Activated CD4-positive, alpha-beta T cell treated with anti-CD3 and anti-CD28 coated beads for 1 hour (primary cell): ENCODE measurements at places on chromosomes 3 and 15.

DNA sequence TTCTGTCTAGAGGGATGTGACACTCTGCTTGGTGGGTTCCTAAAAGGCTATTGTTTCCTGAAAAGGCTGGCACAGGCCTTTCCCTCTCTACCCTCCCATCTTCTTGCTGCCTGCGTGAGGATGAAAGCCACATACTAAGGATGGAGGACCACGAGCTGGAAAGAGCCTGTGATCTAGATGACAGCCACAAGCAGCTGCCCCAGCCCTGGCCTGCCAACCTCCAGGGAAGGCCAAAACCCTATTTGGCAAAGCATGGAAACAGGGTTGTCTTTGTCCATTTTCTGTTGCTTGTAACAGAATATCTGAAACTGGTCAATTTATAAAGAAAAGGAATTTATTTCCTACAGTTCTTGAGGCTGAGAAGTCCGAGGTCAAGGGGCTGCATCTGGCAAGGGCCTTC, 144.5 kb downstream of the FBLN2 start:
- no peak for DNase-seq

- no peak for DNase-seq
These were observed 543.5 kb downstream of the GABRG3 start for GRCh38 chr15:27514526-27514925.

DNA sequence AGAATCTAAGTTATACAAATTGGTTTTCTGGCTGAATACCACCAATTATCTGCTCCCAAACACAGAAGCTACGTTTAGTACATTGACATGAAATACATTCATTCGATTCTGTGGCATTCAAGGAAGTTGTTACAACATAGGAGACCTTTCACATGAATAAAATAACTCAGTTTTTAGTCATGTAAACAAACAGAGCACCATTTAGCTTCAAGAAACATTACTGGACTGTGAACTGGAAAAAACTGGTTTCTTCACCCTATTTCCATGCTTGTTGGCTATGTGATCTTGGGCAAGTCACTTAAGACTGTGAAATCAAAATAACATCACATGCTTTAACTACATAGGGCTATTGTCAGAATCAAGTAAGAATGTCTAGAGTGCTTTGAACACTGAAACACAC, 46.2 kb downstream of the NRG4 start:
- no peak for DNase-seq

DNA sequence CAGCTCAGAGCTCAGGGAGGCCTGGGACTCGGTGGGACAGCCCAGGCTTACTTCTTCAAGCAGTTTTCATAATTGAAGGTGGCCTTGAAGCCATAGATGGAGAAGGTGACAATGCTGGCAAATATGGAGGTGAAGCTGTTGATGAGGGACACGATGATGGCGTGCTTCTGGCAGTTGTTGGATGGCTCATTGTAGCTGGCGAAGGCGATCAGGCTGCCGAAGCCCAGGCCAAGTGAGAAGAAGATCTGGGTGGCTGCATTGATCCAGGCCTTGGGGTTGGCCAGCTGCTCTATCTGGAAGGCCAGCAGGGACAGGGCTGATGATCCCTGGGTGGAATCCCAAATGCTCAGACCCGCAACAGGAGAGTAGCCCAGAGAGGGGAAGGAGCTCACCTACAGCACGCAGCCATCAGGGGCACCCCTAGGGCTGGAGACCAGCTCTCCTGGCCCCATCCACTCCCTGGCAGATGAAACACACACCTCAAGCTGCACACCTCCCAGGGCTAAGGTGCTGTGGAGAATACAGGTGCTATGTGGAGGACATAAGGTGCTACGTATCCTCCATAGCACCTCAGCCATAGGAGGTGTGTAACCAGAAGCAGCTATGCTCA, 25.1 kb downstream of the SLC6A20 start:
- DNase-seq, result no peak

DNA sequence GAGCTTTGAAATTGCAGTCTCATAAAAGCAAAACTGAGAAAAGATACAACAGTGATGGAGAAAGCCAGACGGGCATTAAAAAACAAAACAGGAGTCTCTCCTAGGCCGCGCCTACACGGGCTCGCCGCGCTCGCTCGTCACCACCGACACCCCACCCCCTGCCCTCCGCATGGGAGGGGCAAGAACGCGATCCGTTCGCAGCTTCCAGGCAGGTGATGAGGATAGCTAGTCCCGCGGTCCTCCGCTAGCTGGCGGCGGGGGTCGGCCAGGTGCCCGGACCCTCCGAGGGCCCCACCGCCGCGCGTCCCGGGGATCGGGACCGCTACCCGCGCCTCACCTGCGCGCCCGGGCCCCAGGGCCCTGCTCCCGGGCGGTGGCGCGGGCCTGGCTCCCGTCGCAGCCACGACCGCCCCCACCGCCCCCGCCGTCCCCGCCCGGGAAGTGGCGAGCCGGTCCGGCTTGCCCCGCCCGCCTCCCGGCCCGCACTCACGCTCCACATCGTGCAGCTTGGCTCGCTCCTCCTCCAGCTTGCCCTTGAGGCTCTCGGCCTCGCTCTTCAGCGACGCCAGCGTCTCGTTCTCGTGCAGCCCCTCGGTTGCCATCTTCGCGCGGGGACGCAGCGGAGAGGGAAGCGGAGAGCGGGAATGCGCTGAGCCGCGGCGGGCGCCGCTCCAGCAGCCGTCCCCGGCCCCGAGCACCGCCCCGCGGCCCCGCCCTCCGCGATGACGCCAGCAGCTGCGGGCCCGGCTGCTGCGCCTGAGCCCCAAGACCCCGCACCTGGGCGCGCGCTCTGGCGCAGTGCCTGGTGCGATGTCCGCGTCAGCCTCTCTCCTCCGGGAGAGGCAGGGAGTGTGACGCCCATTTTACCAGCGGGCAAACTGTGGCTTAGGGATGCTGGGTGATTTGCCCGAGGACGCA, 11.7 kb downstream of the GNB5 start:
- peak; percentile 80 for DNase-seq

- DNase-seq, result no peak
These were observed 9.1 kb downstream of the SNX33 start for GRCh38 chr15:75656813-75657212.

- DNase-seq, result no peak
These were observed 184.5 kb downstream of the FHIT start for GRCh38 chr3:61066800-61067199.

- DNase-seq, result no peak
These were observed 109.0 kb upstream of the CTDSPL start for GRCh38 chr3:37752649-37753025.

- DNase-seq, result no peak
These were observed 591 bp upstream of the SLC25A20 start for GRCh38 chr3:48899273-48899672.

- no peak for DNase-seq
These were observed 88.2 kb upstream of the TSC22D2 start for GRCh38 chr3:150319900-150320299.

GRCh38 chr3:50474717-50475116, 28.7 kb downstream of the CACNA2D2 start:
- no peak for DNase-seq

GRCh38 chr3:74651885-74652284, 37.4 kb upstream of the CNTN3 start:
- DNase-seq, result no peak

GRCh38 chr3:194007592-194008337, 128.2 kb upstream of the HES1 start:
- no peak for DNase-seq

- peak; percentile 7 for DNase-seq
These were observed 23.5 kb downstream of the TMEM43 start for GRCh38 chr3:14148041-14148985.

DNA sequence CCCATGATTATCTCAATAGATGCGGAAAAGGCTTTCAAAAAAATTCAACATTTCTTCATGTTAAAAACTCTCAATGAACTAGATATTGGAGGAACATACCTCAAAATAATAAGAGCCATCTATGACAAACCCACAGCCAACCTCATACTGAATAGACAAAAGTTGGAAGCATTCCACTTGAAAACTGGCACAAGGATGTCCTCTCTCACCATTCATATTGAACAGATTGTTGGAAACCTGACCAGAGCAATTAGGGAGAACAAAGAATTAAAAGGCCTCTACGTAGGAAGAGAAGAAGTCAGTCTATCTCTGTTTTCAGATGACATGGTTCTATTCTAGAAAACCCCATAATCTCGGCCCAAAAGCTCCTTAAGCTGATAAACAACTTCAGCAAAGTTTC, 274.5 kb upstream of the MANF start:
- DNase-seq, result no peak

GRCh38 chr3:111979434-111980038, 710 bp downstream of the ABHD10 start:
- DNase-seq, result no peak

- no peak for DNase-seq
These were observed 38.7 kb upstream of the ROBO2 start for GRCh38 chr3:77001062-77001701.

DNA sequence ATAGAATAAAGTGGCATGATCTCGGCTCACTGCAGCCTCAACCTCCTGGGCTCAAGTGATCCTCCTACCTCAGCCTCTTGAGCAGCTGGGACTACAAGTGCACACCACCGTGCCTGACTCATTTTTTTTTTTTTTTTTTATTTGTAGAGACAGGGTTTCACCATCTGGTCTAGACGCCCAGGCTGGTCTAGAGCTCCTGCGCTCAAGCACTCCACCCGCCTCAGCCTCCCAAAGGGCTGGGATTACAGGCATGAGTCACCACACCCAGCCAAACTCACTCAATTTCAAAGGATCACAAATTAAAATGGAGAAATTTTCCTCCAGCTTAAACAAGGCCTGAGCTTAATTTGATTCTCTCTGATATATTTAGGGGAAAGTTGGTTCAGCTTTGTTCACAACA, 27.3 kb upstream of the NMB start:
- no peak for DNase-seq

DNA sequence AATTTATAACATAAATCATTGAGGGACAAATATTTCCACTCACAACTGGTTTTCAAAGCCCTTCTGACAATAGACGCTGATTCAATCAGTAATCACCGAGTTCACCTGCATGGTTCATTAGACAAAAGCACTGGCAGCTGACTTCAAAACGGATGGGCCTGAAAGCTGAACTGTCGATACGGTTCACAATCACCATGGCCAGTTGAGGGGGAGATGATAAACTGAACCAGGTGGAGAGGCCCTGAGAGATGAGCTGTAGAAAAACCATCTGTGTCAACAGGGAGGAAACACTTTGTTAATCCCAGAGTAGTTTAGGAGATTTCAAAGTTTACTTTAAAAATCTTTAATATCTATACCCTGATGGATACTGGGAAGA, 75.0 kb downstream of the PEX5L start:
- DNase-seq, result no peak

- DNase-seq, result no peak
These were observed 100.6 kb downstream of the CHSY1 start for GRCh38 chr15:101151288-101151687.

DNA sequence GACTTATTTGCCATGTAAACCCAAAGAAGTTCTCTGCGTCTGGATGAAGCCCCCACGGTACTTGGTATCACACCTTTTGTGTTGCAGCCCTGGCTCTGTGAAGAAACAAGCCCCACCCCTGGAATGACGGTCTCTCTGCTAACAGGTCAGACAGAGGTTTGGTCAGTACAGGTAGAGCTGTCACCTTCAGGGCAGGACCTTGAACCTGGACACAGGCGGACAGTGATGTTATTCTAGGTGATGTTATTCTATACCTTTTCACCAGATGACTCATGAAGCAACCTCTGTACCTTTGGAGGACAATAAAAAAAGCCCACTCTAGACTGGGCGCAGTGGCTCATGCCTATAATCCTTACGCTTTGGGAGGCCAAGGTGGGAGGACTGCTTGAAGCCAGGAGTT, 11.0 kb upstream of the GMPPB start:
- no peak for DNase-seq

DNA sequence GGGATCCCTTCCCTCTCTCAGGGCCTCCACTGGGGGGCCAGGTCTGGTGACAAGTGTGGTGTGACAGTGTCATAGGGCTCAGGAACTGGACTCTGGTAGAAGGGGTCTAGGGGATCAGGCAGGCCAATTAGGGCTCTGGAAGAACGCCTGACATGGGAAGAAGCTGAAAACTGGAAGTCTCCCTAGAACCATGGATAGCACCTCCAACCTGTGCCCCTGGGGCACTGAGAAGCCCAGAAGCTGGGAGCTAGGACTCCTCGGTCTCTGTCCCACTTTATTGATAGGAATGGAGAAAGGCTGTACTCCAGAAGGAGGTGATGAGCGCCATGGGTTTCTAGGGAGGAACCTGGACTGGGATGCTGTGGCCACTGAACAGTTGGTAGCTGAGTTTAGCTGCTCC, 30.7 kb downstream of the INSYN1 start:
- no peak for DNase-seq

DNA sequence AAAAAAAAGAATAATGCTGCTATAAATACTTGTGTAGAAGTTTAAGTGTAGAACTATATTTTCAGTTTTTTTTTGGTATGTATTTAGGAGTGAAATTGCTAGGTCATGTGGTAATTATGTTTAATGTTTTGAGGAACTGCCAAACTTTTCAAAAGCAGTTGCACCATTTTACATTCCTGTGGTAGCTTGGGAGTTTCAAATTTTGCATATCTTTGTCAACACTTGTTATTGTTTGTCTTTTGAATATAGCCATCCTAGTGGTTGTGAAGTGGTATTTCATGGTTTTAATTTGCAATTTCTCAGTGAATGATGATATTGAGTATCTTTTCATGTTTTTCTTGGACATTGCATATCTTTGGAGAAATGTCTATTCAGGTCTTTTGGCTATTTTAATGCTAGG, 30.4 kb downstream of the SKIL start:
- no peak for DNase-seq

- DNase-seq, result no peak
These were observed 619.0 kb upstream of the GOLIM4 start for GRCh38 chr3:168714609-168715240.

DNA sequence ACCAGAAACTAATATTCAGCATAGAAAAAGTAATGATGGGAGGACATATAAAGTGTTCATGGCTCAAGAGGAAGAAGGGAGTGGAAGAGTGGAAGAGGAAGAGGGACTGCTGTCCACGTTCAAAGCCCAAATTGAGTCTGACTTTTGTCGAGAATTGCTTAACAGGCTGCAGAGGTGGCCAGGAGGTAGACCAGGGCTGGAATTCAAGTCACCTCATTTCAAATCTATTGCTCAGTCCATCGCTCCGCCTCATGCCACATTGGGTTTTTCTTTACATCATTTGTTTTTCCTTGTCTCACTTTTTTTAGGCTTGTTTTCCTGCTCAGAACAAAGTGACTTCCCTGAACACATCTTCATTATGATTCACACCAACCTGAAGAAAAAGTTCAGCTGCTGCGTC, 97.0 kb downstream of the RPL39L start:
- no peak for DNase-seq

DNA sequence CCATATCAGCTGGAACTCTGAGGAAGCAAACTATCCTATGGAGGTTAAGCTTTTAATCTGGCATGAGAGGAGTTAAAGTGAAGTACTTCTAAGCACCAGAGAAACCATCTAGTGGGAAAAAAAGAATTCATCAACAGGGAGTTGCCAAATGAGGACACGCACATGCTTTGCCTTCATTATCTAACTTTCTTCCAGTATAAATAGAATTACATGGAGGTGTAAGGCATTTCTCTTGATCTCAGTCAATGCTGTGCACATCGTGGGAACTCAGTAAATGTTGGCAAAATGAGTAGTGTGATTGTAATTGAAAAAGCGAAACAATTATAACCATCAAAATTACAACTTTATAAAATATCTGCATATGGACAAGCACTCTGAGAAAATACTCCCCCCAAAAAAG, 8.0 kb upstream of the GSK3B start:
- no peak for DNase-seq

GRCh38 chr3:50480471-50480870, 23.0 kb downstream of the CACNA2D2 start:
- no peak for DNase-seq

GRCh38 chr3:138062037-138062436, 52.1 kb downstream of the CLDN18 start:
- no peak for DNase-seq
